Activated naive CD4-positive, alpha-beta T cell treated with anti-CD3 and anti-CD28 coated beads, Interleukin-2, amount 50 U/mL, for 16 hours (primary cell): ENCODE measurements at places on chromosomes 7 and 10.

- DNase-seq: no peak
These were observed 55.9 kb upstream of the MXI1 start for GRCh38 chr10:110151467-110151866.

GRCh38 chr7:104091242-104091641 is 101.8 kb upstream of the RELN start:
- DNase-seq: no peak

GRCh38 chr7:22972207-22972606 is 41.7 kb downstream of the HYCC1 start:
- DNase-seq: no peak

GRCh38 chr10:94630017-94630688 is 53.4 kb upstream of the CYP2C18 start:
- DNase-seq: no peak

GRCh38 chr10:1874533-1874932 is 137.2 kb upstream of the ADARB2 start:
- DNase-seq: no peak

DNA sequence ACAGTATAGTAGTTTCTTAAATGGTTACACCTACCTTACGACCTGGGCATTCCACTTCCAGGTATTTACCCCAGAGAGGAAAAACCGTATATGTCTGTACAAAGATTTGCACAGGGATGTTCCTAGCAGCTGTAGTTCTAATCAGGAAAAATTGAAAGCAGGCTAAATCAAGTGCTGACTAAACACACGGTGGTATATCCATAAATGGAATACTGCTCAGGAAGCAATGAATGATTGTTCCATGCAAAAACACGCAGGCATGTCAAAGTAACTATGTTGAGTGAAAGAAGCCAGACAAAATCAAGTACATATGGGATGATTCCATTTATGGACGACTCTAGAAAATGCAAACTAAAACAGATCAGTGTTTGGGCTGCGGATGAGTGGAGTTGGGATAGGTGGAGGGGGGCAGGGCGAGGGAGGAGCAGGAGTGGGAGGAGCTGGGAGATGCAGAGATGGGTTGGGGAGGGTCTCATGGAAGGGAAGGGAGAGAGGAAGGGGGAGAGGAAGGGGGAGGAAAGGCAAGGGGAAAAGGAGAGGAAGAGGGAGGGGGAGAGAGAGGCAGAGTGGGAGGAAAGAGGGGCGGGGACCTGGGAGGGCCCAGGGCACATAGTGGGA is 484 bp upstream of the MSRB2 start:
- no peak for DNase-seq

DNA sequence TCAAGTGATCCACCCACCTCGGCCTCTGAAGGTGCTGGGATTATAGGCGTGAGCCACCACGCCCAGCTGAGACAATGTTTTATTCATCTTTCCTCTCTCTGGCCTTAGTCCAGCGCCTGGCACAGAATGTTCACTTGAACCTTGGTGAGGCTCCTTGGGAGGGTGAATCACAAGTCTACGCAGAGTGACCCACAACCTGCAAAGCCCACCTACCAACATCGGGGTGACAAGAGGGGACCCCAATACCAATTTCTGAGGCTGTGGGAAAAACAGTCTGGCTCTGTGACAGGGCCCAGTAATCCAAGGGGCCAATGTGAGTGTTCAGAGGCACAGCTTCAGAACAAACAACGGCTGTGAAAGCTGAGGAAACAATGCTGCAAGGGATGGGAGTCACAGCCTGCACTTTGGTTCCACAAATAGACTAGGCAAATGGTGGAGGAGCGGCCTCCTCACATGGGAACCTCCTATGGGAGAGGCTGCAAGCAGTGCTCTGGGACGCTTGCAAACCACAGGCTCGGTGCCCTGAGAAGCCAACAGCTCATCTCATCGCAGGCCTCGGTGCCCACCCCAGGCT is 5.6 kb upstream of the MALSU1 start:
- no peak for DNase-seq

DNA sequence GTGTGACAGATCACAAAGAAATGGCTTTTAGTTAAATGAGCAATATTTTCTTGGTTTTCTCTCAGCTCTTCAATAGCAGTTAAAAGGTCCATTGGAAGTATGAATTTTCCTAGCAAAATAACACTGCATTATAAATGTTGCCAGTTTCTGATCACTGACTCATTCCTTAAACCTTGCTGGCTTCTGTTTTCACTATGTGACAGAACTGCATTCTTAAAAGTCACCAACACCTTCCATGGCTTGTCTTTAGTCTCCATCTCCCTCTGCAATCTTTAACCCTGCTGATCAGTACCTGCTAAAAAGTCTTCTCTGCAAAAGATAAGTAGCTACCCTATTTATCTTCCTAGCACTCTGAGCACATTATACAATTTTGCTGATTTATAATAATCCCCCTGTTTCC is 405.0 kb upstream of the LRRN3 start:
- no peak for DNase-seq

DNA sequence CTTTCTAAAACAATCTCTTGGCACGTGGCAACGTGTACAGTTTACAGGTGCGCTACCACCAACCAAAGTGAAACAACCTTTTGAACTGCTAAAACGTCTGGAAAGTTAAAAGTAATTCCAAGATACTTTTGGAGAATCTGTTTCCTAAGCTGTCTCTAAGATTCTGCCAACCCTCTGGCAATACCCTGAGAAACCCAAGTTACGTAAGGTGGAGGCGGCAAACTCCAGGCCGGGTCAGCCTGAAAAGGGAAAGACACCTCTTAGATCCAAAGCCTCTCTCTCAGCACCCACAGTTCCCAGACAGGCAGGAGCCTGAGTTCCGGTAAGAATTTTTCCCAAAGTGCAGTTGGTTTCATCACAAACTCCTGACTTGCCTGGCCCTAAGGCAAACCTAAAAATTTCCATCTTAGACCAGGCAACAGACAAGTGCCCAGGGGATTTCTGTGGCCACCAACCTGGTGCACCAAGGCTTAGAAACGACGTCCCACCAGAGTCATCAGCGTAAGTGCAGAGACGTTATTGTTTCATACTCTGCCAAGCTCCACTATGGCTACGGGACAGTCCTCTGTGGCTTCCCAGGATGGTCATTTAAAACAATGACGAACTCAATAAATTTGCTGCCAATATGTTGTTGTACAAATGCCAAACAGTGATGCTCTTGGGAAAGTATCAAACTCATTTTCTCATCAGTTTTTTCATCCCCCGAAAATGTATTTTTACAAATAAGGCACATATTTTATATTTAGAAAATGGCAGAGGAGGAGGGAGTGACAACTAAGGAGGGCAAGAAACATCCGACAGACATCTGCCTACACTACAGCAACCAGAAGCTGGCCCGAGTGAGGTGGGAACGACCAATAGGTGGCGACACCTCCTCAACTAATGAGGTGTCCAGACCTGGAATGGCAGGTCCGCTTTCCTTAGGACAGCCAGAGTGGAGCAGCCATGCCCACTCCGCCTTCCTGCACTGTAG is 205.8 kb upstream of the FRMD4A start:
- peak; percentile 47 for DNase-seq
